ENCODE measurements at places on chromosomes 1 and 21.

DNA sequence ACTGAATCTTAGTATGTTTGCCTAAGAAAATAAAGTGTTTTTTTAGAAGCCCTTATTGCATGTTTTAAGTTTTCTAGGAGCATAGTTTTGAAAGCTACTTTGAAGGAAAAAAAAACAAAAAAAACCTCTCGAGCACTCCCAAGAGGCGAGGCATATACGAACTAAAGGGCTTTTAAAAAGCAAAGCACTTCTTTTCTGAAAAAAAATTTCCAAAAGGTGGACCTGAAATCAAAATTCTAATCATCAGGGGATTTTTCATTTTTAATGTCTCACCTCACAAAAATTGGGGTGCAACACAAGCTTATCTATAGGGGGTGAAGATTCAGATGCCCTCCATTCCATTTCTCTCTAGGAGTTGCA is 594 bp downstream of the GLMN start:
- DNase-seq: no peak

DNA sequence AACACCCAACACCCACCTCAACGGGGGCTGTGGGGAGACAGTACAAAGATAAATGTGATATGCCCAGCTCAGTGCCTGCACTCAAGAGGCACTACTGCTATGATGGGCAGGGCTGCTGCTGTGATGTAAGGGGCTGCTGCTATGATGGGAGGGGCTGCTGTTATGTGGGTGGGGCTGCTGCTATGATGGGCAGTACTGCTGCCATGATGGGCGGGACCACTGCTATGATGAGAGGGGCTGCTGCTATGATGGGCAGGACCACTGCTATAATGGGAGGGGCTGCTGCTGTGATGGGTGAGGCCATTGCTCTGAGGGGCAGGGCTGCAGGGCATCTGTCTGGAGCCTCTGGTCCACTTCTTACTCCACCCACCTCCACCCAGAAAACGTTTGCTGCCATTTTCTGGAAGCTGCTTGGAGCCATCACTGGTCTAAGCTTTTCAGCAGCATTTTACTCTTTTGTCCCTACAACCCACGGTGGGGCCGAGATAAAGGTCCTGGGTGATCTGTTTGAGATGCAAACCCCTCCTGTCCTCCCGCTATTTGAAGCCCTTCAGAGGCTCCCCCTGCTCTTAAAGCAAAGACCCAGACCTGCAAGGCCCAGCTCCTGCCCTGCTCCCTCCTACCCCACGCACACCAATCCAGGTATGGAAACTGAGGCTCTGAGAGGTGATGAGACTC is 656.9 kb downstream of the PTPRU start:
- no peak for DNase-seq

GRCh38 chr1:181504399-181504842 is 21.1 kb downstream of the CACNA1E start:
- no peak for DNase-seq

DNA sequence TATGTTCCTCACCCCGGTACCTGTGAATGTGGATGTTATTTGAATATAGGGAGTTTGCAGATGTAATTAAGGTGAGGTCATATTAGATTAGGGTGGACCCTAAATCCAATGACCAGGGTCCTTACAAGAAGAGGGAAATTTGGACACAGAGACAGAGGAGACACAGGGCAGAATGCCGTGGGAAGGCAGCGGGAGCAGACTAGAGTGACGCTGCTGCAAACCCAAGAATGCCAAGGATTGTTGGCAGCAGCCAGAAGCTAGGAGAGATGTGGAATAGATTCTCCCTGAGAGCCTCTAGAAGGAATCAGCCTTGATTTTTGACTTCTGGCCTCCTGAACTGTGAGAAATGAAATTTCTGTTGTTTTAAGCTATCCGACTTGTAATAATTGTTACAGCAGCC is 53.6 kb downstream of the SPATA46 start:
- DNase-seq: no peak

DNA sequence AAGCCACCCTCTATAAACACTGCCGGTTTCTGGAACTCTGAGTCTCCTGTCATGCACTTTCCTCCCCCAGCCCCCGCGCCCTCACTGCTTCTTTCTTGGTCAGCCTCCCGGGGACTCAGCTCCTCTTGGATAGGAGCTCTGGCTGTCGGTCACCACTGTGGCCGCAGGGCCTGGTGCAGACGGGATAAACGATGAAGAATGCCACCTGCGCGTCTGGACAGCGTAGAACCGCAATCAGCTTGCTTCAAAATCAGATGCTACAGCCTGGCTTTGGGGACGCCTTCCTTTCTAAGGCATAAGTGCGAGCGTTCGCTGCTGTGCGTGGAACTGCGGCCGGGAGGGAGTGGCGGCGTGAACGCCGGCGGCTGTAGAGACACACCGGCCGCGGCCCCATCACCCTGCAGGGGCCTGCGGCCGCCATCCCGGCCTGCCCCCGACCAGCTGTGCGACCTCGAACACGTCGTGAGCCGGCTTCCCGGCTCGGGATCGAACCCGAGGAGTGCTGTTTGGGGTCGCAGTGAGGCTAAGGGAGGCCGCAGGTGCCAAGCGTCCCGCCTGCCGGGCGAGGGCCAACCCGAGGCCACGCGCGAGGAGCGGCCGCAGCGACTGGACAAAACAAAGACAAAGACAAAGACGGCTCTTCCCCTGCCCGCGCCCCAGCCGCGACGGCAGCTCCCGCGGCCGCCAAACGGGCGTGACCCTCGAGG is 688 bp downstream of the PTTG1IP start:
- DNase-seq: no peak

- DNase-seq: no peak
These were observed 13.1 kb downstream of the STMN1 start for GRCh38 chr1:25893116-25893515.

- DNase-seq: no peak
These were observed 28.5 kb upstream of the TENT5C start for GRCh38 chr1:117577191-117577885.

DNA sequence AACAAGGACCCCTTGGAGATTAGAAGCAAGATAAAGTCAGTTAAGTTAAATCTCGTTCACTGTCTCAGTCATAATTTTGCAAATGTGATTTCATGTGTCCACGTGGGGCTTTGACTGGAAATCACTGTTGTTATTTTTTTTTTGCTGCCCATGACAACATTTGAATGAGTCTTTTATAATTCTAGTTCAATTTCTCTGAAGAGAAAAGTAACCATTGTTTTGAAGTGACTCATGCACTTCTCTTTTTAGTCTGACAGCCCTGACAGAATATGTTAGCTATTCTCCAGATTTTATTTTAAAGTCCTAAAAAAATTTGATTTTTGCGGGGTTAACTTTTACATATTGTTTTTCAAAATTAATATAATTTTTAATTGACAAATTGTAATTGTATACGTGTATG is 30.7 kb upstream of the NLRP3 start:
- no peak for DNase-seq

DNA sequence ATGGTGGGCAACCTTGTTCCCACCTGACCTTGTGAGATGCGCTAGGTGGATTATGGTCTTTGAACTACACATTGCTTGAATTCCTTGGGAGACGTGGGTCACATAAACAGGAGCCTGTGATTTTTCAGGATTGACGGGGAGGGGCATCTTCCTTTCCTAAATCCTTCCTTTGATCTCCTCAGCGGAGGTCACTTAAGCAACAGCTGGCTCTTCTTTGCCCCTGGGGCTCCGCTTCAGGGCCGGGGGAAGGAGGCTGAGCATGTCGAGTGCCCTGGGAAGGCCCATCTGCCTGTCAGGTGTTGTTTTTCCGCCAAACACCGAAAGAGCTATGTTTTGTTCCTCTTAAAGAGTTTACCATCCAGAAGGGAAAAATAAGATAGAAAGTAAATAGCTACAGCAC is 40.6 kb downstream of the KIF26B start:
- no peak for DNase-seq

GRCh38 chr1:51234721-51235425 is 1.2 kb upstream of the RNF11 start:
- peak; percentile 49 for DNase-seq

DNA sequence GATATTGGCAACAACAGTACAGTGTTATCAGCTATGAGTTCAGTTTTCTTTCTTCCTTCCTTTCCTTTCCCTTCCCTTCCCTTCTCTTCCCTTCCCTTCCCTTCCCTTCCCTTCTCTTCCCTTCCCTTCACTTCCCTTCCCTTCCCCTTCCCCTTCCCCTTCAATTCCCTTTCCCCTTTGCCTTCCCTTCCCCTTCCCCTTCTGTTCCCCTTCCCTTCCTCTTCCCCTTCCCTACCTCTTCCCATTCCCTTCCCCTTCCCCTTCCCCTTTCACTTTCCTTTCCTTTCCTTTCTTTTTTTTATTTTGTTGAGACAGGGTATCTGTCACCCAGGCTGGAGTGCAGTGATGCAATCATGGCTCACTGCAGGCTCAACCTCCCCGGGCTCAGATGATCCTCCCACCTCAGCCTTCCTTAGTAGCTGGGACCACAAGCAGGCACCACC is 72.3 kb upstream of the CAPZB start:
- DNase-seq: no peak

- no peak for DNase-seq
These were observed 18.6 kb upstream of the PAX7 start for GRCh38 chr1:18612073-18612472.

- DNase-seq: no peak
These were observed 37.0 kb downstream of the RERE start for GRCh38 chr1:8780405-8780804.

- no peak for DNase-seq
These were observed 2.4 kb upstream of the THEM5 start for GRCh38 chr1:151855933-151856332.

DNA sequence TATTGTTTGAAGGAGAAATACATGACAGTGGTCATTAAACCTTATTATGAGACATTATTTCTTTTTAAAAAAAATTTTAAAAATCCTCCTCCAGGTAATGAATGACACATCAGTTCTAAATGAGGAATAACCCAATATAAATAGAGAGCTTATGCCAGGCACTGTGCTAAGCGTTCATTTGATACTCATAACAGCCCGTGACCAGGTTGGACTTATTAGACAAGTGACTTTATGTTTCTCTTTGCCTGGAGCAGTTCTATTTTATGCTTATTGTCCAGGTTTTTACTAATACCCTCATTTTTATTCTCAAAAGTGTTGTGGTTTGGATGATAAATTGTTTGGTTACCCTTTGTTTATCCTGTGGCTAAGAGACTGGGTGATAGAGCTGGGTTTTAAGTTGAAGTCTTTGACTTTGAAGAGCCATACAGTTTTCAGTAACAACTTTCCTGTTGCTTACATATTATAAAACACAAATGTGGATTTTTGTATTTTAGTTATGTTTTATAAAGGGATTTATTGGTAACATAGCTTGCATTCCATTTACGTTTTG is 84.2 kb downstream of the RABGAP1L start:
- DNase-seq: no peak

DNA sequence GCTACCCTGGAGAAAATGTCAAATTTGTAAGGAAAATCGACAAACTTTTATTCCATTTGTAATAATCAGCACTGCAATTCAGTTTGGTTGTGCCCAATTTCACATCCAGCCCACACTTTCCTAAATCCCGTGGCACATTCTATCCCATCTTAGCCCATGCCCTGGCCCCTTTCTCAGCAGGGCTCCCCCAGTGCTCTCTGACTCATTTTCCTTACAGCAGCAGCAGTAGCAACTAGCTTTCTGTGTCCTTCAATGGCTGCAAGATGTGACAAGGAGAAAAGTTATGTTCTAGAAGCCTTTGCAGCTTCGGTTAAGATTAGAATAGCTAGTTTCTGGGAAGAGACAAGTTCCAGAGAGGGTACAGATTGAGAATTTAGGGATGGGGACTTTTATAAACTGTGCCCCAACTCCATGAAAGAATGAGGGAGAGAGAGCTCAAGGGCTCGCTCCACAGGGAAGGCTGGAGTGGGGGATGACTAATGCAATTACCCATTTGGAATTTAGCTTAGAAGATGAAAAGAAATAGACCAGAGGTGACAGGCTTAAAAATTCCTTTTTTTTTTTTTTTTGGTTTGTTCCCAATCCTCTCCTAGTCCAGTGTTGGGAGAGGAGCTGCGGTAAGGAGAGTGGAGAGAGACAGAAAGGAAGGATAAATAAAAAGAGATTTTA is 47.0 kb upstream of the POU2F1 start:
- DNase-seq: no peak

DNA sequence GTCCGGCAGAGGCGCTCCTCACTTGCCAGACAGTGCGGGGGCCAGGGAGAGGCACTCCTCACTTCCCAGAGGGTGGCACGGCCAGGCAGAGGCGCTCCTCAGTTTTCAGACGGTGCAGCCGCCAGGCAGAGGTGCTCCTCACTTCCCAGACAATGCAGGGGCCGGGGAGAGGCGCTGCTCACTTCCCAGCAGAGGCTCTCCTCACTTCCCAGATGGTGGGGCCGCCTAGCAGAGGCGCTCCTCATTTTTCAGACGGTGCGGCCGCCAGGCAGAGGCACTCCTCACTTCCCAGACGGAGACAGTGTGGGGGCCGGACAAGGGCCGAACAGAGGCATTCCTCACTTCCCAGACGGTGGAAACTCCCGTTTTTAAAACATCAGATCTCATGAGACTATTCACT is 238.4 kb upstream of the CACYBP start:
- DNase-seq: no peak

DNA sequence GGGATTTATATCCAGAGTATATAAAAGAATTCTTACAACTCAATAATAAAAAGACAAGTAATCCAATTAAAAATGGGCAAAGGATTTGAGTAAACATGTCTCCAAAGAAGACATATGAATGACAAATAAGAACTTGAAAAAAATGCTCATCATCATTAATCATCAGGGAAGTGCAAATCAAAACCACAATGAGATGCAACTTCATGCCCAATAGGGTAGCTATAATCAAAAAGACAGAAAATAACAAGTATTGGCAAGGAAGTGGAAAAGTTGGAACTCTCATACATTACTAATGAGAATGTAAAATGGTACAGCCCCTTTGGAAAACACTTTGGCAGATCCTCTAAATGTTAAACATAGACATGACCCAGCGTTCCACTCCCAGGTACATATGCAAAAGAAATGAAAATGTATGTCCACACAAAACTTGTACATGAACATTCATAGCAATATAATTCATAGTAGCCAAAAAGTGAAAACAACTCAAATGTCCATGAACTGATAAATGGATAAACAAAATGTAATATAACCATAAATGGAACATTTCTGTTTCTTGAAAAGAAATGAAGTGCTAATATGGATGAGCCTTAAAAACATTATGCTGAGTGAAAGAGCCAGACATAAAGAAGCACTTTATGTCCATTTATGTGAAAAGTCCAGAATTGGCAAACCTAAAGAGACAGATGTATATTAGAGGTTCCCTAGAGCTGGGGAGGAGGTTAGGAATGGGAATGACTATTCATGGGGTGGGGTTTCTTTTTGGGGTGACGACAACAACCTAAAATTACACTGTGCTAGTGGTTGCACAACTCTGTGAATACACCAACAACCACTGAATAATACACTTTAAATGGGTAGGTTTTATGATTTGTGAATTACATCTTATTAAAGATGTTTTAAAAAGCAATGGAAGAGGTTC is 259.7 kb downstream of the RHOU start:
- DNase-seq: no peak

DNA sequence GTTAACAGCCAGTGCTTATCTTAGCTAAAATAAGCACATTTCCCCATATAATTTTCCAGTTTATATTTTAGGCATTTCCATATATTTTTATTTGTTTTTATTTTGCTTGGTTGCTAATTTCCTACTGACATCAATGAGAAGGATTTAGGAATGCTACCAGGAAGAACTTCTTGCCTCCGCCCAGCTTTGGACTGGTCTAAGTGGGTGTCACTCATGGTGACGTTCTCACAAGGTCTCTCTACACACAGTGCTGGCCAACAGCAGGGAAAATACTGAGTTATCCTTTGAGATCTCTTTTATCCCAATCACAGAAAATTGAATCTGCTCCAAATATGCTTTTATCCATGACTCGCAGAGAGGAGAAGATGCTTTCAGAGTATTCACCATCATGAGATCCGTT is 13.2 kb downstream of the MX1 start:
- DNase-seq: no peak
